ENCODE measurements at places on chromosomes 3 and 15.

DNA sequence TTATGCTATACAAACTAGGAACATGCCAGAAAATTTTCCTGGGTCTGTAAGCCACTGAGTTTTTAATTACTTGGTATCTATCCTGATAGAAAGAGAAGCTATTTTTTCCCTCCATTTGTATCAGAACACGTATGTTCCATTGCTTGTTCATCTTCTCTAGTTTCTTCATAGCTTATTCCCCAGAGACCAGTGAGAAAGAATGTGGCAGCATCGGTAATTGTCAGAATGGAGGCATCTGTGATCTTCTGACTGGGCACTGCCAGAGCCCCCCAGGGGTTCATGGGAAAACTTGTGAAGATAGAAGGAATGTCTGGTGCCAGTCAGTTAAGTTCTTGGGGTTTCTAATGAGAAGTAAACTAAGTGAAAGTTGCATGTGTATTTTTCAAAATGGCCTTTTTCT lies 720.2 kb upstream of the GOLIM4 start:
- no peak for DNase-seq

DNA sequence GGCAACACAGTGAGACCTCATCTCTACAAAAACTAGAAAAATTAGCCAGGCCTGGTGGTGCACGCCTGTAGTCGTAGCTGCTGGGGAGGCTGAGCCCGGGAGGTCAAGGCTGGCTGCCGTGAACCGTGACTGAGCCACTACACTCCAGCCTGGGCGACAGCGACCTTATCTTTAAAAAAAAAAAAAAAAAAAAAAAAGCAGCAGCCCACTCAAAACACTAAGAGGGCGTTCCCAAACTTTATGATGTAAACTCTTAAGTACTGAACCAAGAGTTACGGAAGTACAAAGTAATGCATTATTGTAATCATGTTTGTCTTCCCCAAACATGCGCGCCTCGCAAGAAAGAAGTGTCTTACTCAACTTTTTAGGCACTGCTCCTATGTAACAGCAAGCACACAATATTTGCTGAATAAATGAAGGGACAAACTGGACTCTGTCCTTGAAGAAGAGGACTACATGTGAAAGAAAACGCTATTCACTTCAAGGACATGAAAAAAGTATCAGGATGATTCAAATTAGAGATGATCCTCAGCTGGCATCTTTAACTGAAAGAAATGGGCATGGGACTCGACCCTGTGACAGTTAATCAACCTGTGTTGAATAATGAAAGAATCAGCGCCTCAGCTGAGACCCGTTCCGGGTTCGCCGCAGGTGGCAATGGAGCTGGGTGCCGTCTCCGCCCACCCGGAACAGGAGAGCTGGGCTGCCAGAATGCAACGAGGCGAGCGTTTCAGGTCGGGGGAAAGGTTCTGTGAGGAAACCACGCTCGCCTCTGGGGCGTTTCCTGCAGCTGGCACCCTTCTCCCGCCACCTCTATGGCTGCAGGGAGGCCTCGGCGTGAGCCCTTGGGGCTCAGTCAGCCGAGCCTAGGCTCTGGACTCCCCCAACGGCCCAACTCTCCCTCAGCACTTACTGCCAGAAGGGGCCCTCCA lies 718 bp downstream of the SPG11 start:
- peak; percentile 95 for DNase-seq

GRCh38 chr3:177802151-177802900 lies 605.0 kb upstream of the TBL1XR1 start:
- DNase-seq: no peak

GRCh38 chr3:182465301-182466185 lies 327.8 kb upstream of the ATP11B start:
- no peak for DNase-seq

DNA sequence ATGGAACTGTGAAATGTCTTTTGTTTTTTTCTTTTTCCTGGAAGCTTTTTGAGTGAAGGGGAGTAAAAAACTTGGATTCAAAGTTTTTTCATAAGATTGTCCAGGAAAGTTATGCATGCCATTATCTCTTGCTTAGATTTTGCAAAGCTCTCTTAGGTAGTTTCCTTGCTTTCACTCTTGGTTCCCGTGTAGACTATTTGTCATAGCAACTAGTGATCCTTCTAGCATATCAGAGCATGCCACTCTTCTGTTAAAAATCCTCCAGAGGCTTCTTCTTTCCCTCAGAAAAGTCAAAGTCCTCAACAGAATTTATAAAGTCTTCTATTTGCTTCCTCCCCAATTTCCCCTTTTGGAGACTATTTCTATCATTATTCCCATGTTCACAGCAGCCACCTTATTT lies 21.1 kb downstream of the GTF2E1 start:
- no peak for DNase-seq

- DNase-seq: no peak
These were observed 297.7 kb upstream of the NR2E3 start for GRCh38 chr15:71512682-71513006.

GRCh38 chr15:77622209-77622933 lies 10.3 kb downstream of the LINGO1 start:
- DNase-seq: no peak

- DNase-seq: no peak
These were observed 210.8 kb upstream of the NR2E3 start for GRCh38 chr15:71599418-71600151.

DNA sequence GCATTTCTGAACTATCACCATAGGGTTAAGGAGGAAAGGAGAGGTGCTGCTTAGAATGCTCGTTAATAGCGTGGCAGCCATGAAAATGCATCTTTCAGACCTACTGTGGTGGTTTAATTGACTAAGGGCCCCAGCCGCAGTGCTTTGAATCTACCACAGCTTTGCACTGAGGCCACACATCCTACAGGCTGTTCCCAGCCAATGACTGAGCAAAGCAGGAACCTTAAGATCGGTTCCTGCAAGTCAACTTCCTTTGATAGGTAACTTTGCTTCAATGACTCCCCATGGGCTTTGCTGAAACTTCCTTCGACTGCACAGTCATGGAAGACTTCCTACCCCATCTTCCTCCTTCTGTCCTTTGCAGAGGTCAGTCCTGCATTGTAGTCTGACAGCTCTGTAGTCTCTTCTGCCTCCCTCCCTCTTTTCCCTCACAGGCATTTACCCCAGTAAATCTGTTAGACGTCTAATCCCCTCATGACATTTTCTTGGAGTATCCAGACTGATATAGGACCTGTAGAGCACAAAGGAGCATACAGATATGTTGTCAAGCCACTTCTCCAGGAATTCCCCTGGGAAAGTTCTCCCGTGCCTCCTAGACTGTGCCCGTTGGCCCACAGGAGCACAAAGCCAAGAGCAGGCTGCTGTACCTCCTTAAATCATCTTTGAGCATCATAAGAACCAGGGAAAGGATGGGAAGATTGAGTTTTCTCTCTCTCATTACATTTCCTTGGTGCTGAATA lies 2.6 kb upstream of the BCL2A1 start:
- peak; percentile 76 for DNase-seq

- no peak for DNase-seq
These were observed 62.8 kb downstream of the SLCO2A1 start for GRCh38 chr3:133966954-133967353.

DNA sequence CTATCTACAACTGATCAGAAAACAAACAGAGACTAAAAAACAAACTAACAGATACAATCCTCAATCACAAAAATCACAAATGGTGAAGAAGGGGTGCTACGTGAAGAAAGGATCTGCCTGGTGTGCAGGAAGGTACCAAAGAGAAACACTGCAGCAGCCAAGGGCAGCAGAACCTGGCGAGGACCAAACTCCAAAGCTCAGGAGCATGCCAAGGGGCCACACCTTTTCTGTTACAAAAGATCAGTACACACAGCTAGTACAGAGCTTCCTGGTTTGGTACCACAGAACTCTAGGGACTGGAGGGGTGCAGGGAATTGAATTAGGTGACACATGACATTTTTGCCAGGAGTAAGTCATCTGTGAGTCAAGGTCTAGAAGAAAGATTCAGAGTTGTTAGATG lies 107.4 kb upstream of the GRM7 start:
- no peak for DNase-seq

DNA sequence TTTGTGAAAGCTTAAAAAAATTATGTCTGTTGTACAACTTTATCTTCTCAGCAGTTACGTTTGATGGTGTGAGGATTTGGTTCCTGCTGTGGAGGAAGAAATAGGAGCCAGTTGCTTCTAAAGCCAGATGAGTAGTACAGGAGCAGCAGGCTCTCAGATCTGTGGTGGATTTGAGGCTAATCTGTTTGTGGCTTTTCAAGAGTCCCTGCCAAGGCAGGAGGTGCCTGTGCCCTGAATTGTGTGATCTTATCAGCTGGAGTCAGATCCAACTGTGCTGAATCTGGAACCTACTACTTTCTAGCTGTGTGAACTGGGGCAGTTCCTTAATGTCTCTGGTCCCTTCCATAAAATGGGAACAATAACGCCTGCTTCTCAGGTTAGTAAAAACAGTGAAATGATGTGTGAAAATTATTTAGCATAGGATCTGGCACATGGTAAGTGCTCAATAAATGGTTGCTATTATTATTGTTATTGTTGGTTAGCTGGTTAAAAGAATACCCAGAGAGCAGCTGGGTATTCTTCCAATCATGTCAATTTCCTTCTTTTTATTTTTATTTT lies 7.7 kb downstream of the CLDN11 start:
- no peak for DNase-seq

DNA sequence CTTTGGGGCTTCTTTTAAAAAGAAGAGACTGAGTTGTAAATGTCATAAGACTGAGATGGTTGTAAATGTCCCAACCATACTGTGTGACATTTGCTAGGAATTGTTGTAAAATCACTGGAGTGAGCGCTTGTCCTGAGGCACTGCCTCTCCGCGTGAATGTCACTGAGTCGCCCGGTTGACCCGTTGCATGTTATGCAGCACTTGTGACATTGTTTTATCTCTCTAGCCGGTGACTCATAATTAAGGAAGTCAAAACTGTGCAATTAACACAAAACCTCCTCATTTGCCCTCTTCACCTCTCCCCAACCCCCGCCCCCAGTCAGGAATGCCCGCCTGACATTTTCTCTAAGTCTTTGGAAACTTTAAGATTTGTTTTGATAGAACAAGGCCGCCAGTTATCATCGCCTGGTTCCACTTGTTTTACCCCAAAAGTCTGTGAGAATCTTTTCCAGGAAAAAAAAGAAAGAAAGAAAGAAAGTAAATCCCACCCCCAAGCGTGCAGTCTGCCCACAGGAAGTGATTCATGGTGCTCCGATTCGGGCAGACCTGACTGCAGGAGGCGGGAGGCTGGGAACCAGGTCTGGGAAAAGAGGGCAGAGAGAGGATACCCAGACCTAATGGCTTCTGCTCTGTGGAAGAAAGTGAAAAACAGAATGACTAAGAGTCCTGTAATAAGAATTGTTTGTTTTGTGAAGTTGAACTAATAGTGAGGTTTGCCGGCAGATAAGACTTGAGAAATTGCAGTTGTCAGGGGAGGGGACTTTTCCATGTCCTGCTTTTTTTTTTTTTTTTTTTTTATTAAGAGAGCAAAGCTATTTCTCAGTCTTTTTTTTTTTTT lies 84.8 kb downstream of the SMAD3 start:
- peak; percentile 80 for DNase-seq

- no peak for DNase-seq
These were observed 84.6 kb downstream of the SLC9A9 start for GRCh38 chr3:143763564-143764162.

DNA sequence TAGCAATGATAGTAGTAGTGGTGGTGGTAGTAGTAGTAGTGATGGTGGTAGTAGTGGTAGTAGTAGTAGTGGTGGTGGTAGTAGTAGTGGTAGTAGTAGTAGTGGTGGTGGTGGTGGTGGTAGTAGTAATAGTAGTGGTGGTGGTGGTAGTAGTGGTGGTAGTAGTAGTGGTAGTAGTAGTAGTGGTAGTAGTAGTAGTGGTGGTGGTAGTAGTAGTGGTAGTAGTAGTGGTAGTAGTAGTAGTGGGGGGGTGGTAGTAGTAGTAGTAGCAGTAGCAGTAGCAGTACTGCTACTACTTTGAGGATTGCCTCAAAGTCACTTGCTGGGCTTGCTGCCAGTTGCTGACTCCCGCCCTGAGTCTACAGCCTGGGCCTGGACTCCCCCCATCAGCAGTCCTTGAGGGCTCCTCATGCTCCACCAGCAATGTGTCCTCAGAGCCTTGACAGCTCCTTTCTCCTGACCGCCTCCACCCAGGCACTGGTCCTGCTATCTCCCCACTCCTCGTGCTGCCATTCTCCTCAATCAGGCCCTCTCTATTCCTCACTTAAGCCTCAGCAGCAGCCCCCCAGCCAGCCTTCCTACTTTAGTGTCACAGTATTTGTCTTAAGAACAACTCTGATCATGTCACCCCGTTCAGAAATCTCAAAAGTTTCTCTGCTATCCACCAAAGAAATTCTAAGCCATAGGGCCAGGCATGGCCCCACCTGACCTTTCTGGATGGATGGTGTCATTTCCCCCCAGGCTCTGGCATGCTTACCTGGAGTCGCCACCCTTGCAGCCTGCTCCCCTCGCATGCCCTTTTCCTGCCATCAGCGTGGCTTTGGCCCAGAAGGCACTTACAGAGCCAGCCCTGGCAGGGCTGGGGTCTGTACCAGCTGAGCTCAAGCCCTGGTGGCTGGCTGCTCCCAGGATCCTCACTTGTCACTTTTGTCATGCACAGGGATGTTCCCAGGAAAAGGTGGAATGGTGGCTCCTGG lies 45.6 kb downstream of the DLEC1 start:
- peak; percentile 71 for DNase-seq

GRCh38 chr15:31256378-31257265 lies 70.0 kb upstream of the KLF13 start:
- no peak for DNase-seq

DNA sequence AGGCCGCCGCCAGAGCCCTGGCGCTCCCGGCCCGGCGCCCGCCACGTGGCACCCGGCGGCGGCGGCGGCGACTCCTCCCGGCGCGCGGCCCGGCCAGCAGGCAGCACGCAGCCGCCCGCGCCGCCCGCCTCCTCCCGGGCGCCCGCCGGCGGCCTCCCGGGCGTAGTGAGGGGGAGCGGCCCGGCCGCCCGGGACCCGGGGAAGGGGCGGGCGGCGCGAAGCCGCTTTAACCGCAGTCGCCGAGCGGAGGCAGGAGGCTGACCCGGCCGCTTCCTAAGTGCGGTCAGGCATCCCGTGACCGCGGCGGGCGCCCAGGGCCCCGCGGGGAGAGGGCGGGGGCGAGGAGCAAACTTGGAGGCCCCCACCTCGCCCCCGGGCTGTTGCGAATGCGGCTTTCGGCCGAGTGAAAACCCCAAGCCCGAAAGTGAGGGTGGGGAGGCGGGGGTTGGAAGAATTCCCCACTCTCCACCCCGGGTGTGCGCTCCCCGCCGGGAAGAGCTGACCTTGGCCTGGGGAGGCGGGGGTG lies 1.7 kb upstream of the HES1 start:
- peak; percentile 84 for DNase-seq

DNA sequence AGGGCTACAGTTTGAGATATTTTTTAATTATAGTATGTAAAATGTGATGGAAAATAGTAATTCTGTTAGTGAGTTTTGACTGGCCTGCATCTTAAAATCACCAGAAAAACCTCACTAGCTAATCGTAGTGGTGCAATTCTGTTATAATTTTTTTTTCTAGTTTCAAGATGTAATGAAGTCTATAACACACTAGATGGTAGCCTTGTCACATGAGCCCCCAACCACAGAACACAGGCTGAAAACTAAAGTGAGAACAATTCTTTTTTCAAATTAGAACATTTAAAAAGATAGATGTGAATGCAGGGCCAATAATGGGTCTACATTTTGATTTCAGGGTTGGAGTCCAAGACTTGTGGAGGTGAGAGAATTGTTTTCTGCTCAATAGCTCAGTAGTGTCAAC lies 83.3 kb upstream of the KCNH8 start:
- DNase-seq: no peak

Measured in activated CD4-positive, alpha-beta T cell treated with anti-CD3 and anti-CD28 coated beads, Interleukin-2, amount 10 ng/mL, durations not matched to agents 24 days and 14 days (primary cell).